ENCODE measurements at places on chromosomes 5 and 9. TPM values are rescaled to one million over a fixed set of nuclear protein-coding genes. Genes with fewer than 3 reads are reported as not detected.

The MOB3B gene
- total RNA-seq: 3.9 TPM

The KCNV2 gene
- total RNA-seq: not detected

The FOXD4L6 gene
- total RNA-seq: 0.18 TPM

The HCN1 gene
- total RNA-seq: 0.17 TPM

The TMEFF1 gene
- 14.8 TPM for total RNA-seq

The OTP gene
- total RNA-seq: 0.17 TPM
